IMR-90 (cell line): ENCODE measurements at places on chromosomes 4 and X.
A peak's percentile ranks its signal among the peaks of the same experiment; 100 is the strongest.

DNA sequence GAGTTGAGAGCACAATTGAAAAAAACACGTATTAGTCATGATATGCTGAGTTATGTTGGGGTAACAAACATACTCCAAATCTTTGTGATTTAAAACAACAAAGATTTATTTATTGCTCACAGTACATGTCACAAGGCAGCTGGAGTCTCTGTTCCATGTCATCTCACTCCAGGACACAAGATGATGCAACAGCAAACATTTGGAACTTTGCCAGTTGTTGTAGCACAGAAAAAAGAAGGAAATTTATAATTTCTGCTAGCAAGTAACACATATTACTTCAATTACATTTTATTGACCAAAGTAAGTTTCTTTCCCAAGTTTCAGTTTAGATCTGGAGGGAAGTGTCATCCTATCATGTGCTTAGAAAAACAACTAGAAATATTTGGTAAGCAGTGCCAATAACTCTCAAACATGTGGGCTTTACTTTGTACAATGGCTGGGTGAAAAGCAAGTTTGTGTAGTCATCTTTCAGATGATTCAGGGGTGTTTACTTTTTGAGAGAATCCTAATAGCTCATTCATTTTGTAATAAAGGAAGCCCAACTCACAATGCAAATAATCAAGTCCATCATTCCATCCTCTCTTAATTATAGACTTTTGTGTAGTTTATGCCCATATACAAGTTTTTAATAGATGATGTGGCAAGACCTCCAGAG is 452.3 kb downstream of the ZIC3 start:
- no peak for DNase-seq

DNA sequence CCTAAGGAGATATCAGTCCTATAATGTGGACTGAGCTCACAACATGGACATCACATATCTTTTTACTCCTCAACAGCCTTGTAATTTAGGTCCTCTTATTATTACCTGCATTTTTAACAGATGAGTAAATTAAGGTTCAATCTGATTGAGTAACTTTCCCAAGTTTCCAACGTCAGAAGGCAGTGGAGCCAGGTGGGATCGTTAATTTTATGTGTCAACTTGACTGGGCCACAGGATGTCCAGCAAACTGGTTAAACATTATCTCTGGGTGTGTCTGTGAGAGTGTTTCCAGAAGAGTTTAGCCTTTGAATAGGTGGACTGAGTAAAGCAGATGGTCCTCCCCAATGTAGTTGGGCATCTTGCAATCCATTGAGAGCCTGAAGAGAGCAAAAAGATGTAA is 59.0 kb upstream of the SLIT2 start:
- no peak for DNase-seq

GRCh38 chr4:94334962-94335361 is 7.7 kb downstream of the HPGDS start:
- no peak for DNase-seq

DNA sequence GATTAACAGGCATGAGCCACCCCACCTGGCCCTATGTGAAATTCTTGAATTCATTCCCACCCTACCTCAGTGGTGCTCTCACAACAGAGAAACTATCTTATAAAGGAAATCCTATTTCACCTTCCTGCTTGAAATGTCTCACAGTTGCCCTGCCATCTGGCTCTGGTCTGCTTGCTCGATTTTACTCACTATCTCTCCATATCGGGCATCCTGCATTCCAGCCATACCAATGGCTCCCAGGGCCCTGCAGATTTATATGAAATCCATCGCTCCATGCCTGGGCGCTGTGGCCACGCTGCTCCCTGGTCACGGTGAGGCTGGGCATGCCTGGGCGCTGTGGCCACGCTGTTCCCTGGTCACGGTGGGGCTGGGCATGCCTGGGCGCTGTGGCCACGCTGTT is 15.8 kb downstream of the SORBS2 start:
- no peak for DNase-seq

- DNase-seq = no peak
Measured at GRCh38 chr4:187996502-187997177, 1.1 kb downstream of the ZFP42 start.

DNA sequence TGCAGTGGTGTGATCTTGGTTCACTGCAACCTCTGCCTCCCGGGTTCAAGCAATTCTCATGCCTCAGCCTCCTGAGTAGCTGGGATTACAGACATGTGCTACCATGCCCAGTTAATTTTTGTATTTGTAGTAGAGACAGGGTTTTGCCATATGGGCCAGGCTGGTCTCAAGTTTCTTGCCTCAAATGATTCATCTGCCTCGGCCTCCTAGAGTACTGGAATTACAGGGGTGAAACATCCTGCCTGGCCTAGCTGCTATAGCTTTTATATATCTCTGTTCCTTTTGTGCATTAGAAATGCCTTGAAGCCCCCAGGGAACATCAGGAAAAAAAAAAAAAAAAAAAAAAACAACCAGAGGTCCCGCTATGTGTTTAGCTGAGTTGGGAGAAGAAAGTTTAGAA is 34.8 kb downstream of the UBE2K start:
- peak; percentile 90 for DNase-seq
